SHP77 (cell line): ENCODE measurements at places on chromosomes 12 and 14.

- peak; percentile 28 for DNase-seq
These were observed 636 bp downstream of the DUSP6 start for GRCh38 chr12:89351489-89352241.

- no peak for DNase-seq
These were observed 6.9 kb upstream of the GPRC5D start for GRCh38 chr12:12958886-12959285.

DNA sequence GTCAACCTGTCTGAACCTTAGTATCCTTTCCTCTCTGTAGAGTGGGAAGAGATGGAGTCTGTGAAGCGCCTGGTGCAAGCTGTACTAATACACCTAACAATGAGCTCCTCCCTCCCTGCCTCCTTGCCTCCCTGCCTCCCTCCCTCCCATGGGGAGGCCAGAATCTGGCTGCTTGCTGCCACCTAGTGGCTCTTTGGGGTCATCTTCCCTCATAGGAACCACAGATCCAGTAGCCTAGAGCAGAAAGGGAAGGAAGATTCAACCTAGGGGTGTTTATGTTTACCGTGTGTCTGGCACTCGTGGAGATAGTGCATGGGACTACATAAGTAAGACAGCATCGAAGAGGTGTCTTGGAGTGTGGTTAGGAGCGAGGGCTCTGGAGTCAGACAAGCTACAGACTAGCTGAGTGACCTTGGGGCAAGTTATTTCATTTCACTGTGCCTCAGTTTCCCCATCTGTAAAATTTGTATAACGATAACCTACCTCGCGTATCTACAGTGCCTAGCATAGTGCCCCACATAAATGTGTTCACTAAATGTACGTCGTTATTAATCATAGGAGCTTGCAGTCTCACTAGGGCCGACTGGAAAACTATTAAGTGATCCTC, 35.5 kb upstream of the TSPAN9 start:
- DNase-seq, result peak; percentile 41

DNA sequence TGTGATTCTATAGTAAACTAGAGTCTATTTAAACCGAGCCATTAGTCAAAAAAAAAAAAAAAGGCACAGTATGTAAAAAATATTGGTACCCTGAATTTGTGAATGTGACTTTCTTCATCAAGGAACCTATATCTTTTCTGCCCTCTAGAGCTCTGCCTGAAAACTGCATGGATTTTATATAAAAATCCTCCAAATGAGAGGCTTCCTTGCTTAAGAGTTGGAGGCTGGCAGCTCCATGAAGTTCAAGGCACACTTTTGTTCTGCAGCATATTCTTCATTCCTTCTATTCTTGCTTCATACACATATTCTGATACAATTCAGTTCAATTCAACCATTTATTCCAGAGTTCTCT, 23.1 kb upstream of the NKX2-8 start:
- DNase-seq, result peak; percentile 26

DNA sequence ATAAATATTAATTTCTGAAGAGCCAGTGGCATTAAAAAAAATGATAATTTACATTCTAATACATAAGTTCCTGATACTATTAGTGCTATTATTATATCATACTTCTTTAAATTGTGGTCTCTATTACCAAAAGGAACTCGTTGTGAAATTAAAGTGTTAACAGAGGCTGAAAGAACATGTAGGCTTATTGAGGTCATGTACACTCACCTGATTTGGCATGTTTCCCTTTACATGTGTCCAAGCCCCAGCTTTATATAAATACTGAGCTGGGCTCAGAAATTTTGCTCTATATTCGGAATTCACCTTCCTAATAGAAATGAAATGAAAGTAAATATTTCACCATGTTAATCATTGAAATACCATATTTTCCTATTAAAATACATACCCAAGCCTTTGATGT, 11.0 kb downstream of the MDM1 start:
- no peak for DNase-seq

DNA sequence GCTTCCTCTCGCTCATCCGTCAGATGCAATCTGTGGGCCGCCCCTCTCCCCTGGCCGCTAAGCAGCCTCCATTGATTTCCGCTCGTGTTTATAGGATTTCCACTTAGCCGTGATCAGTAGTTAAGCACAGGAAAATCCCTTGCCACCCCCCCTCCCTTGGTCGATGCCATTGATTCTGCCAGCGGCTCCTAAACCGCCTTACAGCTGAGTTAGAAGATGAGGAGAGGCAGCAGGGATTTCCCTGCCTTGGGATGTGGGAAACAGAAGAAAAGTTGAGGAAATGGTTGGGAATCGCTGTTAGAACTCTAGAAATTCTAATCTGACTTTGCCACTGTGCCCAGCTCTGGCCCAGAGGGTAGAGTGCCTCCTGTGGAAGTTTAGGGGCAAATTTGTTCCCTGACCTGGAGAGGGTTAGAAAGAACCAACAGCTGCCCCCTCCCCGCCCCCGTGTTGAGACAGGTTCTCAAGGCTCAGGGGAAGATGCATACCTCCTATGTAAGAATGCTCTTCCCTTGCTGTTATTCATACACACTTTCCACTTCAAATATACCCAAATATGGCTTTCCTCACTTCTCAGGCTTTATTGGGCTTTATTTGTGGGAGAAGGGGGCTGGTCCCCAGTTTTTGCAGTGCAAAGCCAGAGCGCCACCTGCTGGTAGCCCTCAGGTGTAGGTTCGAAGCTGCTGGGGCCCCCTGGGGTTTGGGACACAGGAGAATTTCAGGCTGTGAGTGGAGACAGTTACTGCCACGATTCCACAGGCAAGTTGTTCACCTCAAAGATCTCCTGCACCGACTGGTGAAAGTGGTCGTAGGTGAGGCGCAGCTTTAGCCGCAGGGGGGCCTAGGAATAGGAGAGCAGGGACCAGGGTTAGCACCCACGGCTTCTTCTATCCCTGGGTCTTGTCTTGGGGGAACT, 3.2 kb downstream of the THTPA start:
- DNase-seq, result peak; percentile 49

- DNase-seq, result no peak
These were observed 70.7 kb upstream of the ASPG start for GRCh38 chr14:104014764-104015163.

- no peak for DNase-seq
These were observed 105.5 kb upstream of the MYL2 start for GRCh38 chr12:111025792-111026430.

DNA sequence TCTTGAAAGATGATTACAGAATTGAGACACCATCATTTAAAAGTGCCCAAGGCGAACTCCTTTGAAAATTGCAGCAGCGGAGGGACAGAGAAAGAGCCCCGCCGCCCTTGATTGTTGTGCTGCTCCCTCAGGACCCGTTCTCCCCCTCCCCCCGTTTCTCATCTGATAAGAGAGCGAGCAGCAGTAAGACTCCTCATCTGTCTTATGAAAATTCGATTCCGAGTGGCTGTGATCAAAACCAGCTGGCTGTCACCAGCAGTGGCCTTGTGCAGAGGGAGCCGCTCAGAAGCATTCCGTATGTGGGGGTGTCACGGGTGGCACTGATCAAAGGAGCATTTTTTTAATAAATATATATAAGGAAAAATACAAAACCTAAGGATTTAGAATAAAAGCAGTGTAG, 78.0 kb upstream of the GPATCH2L start:
- no peak for DNase-seq

DNA sequence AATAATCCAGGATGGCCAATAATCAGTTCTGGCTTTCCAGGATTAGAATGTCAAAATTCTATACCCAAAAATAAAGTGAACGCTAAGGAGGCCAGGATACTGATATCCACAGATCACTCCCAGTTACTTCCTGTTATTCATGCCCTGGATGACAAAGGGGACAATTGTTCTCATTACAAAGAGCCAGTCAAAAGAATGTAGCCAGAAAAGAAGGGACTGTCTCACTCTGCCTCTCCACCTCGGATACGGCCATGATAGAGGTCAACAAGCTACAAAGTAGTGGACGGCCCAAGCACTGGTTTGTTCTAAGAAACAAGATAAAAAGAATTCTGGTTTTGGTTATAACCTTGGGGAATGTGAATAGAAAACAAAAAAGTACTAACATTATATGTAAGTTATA, 116.1 kb upstream of the ATF7IP start:
- DNase-seq, result no peak
